ENCODE measurements at places on chromosomes 12 and 14.

DNA sequence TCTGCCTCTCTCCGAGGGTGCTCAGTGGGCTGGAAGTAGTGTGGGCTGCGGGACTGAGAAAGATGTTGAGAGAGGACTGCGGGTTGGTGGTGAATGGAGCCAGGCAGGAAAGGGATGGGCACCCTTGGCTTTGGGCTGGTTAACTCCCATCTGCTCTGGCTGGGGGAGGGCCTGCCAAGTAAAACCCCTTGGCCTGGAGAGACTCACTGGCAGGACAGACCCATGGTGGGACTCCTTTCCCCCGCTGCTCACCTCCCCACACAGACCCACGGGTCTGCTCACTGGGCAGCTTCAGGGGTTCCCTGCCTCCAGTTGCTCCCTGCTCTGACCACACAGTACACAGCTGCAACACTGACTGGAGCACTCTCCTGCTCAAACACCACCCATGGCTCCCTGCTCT is 54.1 kb downstream of the KRT80 start:
- DNase-seq: no peak

DNA sequence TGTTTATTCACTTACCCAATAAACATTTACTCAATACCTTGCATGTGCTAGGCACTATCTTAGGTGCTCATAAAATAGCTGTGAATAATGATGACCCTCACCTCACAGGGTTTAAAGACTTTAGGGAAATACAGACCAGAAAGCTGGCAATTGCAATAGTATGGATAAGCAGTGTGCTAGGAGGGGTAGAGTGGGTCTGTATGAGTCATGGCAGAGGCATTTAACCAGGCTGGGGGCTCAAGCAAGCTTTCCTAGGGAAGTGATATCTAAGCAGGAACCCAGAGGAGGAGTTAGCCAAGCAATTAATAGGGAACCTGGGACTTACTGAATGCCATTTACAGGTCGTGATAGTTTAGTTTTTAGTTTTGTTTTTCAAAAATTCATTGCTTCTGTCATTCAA is 123.9 kb upstream of the CCDC198 start:
- DNase-seq: no peak

GRCh38 chr14:68255693-68256178 is 436.2 kb downstream of the RAD51B start:
- no peak for DNase-seq

- DNase-seq: no peak
Observed at GRCh38 chr12:12010277-12011039, 60.3 kb upstream of the BCL2L14 start.

DNA sequence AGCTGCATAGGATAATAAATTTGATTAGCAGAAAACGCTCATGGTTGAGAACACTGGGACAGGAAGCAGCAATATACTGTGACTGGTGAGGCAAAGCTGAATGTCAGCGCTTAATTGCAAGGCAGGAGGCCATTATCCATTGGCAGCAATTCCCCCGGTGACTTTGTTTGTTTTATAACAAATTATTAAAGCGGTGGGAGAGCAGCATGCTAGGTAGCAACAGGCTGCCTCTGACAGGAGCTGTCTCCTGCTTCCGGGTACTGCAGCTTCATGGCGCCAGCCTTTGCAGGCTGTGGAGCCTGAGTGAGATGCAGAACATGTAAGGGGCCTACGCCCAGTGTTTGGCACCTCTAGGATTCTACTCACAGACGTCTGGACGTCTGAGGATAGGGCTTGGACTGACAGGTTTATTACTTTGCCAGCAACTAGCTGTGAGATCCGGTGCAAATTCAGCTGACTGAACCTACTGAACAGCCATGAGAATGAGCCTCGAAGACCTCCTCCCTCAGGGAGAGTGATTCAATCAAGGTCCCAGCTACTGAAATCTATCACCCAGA is 82.1 kb upstream of the SSTR1 start:
- no peak for DNase-seq

DNA sequence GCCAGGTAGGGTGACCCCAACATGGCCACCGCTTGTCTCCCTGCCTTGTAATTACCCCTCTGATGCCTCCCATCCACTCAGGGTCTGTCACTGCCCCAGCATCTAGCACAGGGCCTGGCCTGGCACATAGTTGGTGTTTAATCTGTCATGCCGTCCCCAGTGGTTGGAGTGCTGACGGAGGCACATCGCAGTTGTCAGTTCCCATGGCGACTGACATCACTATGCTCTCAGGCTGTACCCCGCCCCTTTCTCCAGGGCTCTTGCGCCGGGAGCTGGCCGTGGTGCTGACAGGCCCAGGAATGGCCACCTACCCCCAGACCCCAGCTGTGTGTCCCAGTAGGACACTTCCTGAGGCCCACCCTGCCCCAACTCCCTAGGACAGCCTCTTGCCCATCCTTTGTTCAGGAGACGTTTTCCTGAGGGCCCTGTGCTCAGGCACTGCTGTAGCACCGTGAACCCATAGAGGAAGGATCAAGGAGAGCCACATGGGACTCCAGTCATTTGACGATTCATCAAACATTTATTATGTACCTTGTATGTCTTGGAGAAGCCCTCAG is 23.0 kb downstream of the FAM222A start:
- no peak for DNase-seq

- no peak for DNase-seq
Observed at GRCh38 chr12:1811281-1811947, 9.0 kb upstream of the LRTM2 start.

- no peak for DNase-seq
Observed at GRCh38 chr12:109203480-109203879, 87.1 kb downstream of the ACACB start.

DNA sequence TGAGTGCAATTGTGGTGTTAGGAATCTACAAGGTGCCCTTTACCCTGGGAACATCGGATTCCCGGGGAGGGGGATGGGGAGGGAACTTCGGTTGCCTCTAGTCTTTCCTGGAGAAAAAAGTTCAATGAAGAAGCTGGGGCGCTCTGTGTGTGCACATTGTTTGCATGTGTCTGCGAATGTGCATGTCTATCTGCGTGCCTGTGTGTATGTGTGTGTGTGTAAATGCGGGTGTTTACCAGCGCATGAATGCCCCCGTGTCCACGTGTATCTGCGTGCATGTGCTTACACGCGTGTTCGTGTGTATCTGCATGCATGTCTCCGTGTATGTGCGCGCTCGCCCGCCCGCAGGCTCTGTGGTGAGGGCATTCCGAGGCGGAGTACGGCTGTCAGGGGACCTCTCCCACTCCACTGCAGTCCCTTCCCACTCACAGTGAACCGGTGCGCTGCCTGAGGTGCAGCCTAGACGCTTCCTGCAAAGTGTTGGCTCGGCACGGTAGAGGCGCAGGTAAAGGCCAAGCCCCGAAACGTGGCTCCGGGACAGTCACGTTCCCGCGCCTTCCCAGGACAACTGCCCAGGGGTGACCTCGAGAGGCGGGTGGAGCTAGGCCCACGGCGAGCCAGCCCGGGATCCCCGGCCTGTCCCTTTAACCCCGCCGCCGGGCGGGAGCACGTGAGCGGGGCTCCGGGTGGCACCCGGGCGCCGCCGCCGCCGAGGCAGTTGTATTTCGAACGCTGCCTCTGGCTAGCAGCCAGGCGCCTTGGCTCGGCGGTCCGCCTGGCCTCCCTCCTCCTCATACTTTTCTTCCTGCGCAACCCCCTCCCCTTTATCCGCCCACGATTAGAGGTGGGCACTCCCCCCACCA is 539 bp upstream of the HMGA2 start:
- DNase-seq: no peak

GRCh38 chr14:22898302-22899090 is 15.5 kb downstream of the REM2 start:
- no peak for DNase-seq

GRCh38 chr12:77352946-77353345 is 287.6 kb upstream of the E2F7 start:
- no peak for DNase-seq

DNA sequence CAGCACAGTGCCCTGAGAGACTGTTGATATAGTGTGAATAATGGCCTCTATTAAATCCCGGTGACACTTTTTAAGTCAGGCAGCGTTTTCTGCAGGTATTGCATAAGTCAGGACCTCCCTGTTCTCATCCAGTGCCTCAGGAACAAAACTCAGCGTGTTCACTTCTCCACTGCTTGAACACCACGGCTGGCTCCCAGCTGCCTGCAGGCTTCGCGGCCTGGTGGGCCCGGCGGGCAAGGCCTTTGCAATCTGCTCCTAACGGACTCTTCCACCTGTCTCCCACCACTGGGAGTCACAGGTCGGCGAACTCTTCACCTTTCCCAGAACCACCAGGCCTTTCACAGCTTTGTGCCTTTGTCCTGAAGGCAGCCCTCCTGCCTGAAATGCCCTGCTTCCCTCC is 18.7 kb downstream of the RFX4 start:
- no peak for DNase-seq

All from cortex of kidney (tissue), 1 donor.